Fibroblast of skin of right quadriceps (primary cell): ENCODE measurements at places on chromosomes 4 and X.

- DNase-seq: peak; percentile 99
These were observed 145.0 kb downstream of the SOWAHB start for GRCh38 chr4:76752861-76753501.

DNA sequence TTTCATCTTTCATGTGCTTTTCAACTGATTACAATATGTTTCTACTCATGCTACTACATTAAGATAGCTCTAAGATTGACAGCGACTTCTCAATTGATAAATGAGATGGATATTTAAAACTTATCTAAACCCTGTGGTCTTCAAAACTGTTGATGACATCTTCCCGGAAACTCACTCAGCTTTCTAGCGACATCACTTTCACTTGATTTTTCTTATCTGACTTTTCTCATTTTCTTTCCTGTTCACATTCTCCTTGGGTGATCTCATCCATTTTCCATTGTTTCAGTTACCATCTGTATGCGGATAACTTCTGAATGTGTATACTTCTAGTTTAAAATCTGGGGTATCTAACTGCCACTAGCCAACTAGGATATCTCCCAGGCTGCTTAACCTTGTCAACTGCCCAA lies 3.1 kb downstream of the POLR2B start:
- no peak for DNase-seq

- no peak for DNase-seq
These were observed 3.4 kb downstream of the RHOH start for GRCh38 chr4:40199999-40200874.

DNA sequence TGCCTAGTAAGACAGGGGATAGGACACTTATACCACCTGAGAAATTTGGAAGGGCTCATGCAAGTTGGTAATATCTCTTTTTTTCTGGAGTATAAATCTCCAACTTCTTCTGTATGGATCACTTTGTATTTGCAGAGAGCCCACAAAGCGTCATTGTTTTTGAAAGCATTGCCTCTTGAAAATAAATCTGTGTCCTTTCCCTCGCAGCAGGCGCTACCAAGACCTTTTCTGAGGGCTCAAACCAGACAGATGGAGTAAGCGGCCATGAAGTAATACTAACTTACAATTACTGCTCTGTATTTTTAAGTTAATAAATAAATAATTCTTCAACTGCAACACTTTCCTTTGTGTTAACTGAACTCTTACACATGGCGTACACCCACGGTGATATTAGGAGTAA lies 56.0 kb upstream of the FBXW7 start:
- DNase-seq: no peak

GRCh38 chr4:118749347-118749988 lies 64.3 kb downstream of the METTL14 start:
- DNase-seq: no peak
